Stimulated activated CD4-positive, alpha-beta T cell treated with anti-CD3 and anti-CD28 coated beads, TNF-alpha, amount 100 ng/mL, for 48 hours (primary cell): ENCODE measurements at places on chromosomes 5 and 9.

GRCh38 chr9:676780-677438, 164.6 kb upstream of the DMRT1 start:
- no peak for DNase-seq

- no peak for DNase-seq
These were observed 107.3 kb upstream of the SPOCK1 start for GRCh38 chr5:137606401-137606800.

- DNase-seq, result no peak
These were observed 581.8 kb downstream of the EFNA5 start for GRCh38 chr5:107088907-107089306.

DNA sequence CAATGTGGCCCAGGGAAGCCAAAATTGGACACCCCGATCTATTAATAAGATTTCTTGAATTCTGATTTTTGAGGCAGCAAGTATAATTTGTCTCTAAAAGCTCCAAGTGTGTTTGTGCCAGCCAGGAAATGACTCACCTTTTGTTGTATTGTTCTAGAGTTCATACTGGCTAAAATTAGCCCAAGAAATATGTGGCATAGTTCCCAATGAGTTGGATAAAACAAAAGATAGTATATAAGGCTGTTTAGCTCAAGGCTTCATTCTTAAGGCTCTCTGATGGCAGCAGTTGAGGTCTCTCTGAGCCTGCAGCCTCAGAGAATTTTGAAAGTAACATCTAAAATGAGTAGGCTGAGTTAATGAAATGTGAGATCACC, 21.6 kb downstream of the HMGXB3 start:
- DNase-seq, result no peak

DNA sequence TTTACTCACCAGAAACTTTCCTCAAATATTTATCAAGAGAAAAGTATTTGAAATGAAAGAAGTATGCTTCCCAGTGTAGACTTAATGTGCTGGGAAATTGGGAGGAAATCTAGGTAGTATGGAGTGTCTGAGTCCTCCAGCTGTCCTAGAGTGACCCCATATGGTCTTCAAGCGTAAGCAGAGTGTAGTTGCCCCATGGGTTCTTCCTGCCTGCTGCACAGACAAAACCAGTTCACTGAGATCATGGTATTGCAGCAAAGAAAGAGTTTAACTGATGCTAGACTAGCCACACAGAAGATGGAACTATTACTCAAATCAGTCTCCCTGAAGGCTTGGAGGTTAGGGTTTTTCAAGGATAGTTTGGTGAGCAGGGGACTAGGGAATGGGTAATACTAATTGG, 114.9 kb upstream of the PRLR start:
- DNase-seq, result no peak

- DNase-seq, result no peak
These were observed 9.9 kb upstream of the PLEKHG4B start for GRCh38 chr5:82097-82496.

DNA sequence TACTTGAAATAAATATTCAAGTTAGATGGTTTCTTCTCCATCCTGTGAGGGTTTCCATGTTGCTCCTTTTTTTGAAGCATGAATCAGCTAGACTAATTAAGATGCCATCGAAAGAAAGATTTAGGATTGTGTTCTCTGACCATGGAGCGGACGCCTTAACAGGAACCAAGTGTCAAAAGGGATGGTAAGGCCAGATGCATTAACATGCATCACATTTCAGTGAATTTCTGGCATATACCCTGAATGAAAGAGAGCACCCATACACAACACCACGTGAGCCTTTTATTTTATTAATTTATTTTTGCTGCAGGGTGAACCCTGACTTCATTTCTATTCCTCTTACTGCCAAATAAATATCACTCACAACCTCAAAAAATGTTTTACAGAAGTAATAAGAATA, 1045.3 kb upstream of the ARRDC3 start:
- no peak for DNase-seq

DNA sequence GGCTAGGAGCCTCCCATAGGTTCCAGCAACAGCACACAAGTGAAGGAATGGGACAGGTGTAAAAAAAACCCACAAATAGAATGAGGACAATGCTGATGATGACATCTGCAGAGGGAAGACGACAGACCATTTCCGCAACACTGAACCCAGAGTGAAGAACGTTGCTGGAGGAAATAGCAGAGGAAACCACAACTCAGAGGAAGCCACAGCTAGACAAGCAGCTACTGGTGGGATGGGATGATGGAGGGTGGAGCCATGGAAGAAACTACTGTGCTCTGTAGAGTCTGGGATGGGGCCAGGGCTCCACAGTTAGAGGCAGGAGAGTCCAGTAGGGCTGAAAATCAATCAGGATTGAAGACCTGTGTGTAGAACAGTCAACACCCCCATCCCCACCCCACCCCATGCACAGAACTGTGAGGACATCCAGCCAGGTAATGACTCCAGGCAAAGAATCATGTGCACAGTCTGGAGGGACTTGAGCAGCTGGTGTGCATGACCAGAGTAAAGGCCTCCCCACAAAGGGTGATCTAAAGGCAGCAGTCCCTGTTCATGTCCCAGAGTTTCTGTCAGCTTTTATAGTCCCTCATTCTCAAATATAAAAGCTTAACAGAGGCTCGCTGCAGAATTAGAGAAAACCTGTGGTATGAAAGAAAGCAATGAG, 65.2 kb upstream of the SPIN1 start:
- peak; percentile 14 for DNase-seq

DNA sequence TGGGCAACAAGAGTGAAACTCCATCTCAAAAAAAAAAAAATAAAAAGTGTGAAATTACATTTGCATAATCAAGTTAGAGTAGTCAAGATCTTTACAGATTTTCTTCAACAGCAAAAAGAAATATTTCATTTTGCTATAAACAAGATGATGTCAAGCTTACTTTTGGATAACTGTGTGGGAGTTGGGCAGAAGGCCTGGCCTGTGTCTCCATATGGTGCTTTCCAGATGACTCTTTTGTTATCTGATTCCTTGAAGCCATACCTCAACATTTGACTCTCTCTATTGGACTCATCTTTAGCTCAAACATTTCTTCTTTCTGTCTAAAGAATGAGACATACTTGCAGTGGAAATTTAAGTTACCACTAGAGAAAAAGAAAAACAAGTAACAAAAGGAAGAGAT, 246.8 kb downstream of the MSX2 start:
- no peak for DNase-seq
